Activated CD4-positive, alpha-beta T cell treated with anti-CD3 and anti-CD28 coated beads, Interleukin-2, Interleukin-4, amounts not matched to agents 100 ng/mL and 50 ng/mL, durations not matched to agents 16 hours and 8 hours (primary cell): ENCODE measurements at places on chromosomes 2 and 18.

GRCh38 chr18:51537487-51537886, 340.0 kb upstream of the MEX3C start:
- no peak for DNase-seq

GRCh38 chr2:240991378-240992263, 6.8 kb upstream of the SNED1 start:
- DNase-seq = no peak

GRCh38 chr2:230816735-230817134, 48.0 kb upstream of the ITM2C start:
- no peak for DNase-seq

DNA sequence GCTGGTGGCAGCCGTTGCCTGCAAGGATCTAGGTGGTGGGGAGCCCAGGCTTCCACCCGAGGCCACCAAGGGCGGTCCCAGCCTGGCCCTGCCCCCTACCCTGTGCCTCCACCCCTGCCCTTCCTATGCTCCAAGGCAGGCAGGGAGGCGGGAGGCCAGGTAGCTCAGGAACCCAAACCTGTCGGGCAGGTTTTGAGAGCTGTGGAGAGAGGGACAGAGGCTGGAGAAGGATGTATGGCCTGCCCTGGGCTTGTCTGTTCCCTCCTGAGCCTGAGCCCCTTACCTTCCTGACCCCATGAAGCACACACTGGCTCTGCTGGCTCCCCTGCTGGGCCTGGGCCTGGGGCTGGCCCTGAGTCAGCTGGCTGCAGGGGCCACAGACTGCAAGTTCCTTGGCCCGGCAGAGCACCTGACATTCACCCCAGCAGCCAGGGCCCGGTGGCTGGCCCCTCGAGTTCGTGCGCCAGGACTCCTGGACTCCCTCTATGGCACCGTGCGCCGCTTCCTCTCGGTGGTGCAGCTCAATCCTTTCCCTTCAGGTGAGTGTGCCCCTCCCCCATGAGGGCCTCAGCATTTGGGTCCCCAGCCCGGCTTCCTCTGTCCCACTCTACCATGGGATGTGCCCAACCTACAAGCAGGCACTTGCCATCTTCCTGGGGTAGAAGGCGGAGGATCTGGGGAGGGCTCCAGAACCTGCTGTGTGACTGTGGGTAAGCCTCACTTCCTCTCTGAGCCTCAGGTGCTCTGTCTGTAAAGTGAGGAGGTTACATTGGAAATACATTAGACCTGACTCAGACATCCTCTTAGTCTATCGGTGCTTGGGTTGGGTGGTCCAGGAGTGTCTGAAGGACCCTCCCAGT, at the start of gene PROM2:
Gene PROM2, plus strand, starts transcription at position 159 of the 860 bp plus-strand sequence. Its CDS starts 137 bp downstream, at position 296.
- DNase-seq = no peak

- DNase-seq = no peak
These were observed 29.4 kb upstream of the LPIN2 start for GRCh38 chr18:3042379-3042778.

GRCh38 chr2:133953524-133953923, 300.3 kb upstream of the MGAT5 start:
- DNase-seq = no peak
